Thoracic aorta (tissue), 2 donors: ENCODE measurements at places on chromosomes 13 and 19.

GRCh38 chr19:49129238-49129583, 9.9 kb downstream of the PPFIA3 start:
- no peak for DNase-seq

DNA sequence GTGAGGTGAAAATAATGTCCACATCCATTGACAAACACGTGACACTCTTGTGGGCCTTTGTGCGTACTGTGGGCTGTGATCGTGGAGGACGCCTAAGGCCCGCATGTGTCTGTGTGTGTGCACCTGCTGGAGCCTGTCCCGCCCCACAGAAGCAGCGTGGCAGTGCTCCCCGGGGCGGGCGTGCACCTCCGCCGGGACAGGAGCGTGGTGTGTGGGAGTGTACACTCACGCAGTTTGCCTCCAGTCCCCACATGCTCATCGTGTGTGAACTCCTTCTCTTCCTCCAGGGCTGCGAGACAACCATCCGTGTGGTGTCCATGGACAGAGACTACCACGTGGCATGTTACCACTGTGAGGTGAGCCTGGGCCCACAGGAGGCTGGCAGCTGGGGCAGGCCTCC, 13.9 kb downstream of the WTIP start:
- DNase-seq, result no peak

- DNase-seq, result no peak
Observed at GRCh38 chr19:7647156-7647555, 10.2 kb downstream of the STXBP2 start.

- DNase-seq, result no peak
Observed at GRCh38 chr13:97353927-97354675, 79.9 kb upstream of the RAP2A start.

GRCh38 chr13:31980830-31981229, 50.7 kb upstream of the FRY start:
- DNase-seq, result no peak

GRCh38 chr13:108968566-108968965, 339.2 kb downstream of the MYO16 start:
- no peak for DNase-seq

DNA sequence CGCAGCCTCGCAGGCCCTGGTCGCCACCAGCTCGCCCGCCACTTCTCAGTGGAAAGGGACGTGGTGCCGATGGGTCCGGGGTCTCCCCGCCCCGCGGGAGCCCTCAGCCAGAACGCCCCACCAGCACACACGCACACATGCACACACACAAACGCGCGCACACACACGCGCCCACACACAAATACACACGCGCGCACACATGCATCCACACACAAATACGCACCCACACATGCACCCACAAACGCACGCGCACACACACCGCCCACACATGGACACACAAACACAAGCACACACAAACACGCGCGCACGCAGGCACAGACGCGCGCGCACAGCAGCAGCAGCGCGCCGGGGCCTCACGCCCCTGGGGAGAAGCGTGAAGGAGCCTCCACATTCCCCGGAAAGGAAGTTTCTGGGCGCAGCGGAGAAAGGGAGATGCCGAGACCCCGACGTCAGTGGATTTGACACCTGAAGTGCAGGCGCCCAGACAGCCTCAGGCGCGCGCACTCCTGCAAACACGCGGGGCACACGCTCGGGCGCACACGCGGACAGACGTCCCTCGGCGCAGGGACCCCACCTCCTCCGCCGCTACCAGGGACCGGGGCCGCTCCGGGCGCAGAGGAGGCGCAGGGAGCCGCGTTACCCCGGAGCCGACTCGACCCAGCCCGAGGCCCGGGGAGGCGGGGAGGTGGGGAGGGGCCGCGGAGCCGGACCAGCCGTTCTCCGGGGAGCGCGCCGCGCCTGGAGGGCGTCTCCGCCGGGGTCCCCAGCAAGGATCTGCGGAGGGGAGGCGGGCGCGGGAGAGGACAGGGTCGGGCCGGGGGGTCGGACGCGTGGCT, 622 bp downstream of the RASA3 start:
- DNase-seq, result no peak

DNA sequence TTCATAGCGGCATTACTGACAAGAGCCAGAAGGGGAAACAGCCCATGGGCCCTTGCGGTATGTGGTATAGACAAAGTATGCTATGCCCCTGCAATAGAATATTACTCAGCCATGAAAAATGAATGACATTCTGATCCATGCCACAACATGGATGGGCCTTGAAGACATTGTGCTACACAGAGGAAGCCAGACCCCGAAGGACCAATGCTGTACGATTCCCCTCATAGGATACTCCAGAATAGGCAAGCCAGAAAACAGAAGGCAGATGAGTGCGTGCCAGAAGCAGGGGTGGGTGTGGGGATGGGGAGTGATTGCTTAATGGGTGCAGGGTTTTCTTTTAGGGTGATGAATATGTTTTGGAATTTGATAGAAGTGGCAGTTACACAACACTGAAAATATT, 342.0 kb downstream of the TEX29 start:
- DNase-seq, result no peak

DNA sequence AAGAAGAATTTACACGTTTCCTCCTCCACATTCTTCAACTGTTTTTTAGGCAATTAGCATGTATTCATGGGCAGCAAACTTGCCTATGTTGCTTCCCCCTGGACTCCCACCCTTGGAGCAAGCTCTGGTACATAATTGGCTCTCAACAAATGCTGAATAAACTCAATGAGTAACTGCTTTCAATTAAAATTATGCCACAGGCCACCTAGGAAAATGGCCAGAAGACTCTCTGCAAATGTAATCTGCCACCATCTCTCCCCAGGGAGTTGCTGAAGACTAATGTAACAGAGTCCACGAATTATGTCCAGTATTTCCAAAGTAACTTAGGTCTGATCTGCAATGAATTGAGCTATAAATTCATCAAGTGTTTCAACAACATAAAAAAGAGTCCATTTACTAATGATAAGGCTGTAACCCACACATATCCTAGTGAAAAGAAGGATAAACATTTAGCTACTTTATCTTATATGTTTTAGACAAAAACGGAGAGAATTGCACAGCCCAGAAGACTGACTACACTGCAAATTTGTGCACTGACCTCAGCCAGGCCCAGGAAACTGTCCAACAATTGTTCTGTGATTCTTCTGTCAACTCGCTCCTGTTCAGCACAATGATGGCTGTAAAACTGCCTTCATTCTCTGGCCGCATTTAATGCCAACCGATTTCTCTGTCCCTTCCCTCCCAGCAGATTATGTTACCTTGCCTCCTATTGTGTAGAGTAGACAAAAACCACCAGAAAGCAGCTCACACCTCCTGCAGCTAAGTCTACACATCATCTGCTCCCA, 808.6 kb upstream of the ARGLU1 start:
- DNase-seq, result no peak

DNA sequence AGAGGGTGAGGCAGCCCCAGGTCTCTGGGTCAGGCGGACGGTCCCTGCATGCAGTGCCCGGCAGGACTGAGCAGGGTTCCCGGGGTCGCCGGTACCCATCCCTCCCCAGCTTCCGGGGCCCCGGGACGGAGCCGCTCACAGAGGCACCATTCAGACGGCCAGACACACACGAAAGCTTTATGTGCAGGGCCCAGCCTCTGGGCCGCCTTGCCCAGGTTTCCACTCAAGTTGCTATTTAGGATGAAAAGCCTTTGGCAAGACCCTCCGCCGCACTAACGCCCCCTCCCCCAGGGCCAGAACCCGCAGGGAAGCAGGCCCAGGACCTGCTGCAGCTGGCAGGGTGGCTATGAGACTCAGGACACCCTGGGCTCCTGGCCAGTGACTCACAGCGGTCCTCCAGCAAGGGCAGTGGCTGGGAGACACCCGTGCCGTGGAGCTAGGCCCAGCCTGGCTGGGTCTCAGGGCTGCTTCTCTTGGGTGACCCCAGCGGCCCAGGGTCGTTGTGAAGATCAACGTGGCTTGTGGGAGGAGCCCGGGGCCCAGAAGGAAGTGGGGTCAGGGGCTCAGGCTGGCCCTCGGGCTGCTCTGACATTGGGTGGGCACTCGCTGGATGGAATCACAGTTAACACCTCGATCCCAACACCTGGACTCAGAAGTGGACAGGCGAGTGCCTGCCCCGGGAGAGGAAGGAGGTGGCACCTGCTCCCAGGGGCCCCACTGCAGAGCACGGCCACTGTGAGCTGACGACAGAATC, 4.8 kb downstream of the C19orf25 start:
- DNase-seq, result no peak

GRCh38 chr13:61036715-61037114, 378.9 kb downstream of the PCDH20 start:
- DNase-seq, result no peak

DNA sequence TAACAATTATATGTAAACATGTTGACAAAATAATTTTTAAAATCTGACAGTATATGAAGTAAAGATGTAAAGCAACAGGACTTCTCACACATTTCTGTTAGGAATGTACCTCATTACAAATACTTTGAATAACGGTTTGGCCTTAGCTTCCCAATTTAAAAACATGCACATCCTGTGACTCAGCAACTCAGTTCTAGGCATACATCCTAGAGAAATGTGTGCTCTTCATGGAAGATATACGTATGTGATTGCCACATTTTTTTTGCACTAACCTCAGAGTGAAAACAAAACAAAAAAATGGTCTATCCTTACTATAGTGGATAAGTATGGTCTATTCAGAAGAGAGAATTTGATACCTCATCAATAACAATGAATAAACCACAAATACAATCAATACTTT, 314.6 kb downstream of the LIG4 start:
- no peak for DNase-seq

GRCh38 chr19:4386041-4386782, 14.1 kb downstream of the SH3GL1 start:
- DNase-seq, result no peak

GRCh38 chr19:52140032-52140710, 433 bp upstream of the ZNF616 start:
- DNase-seq, result no peak

DNA sequence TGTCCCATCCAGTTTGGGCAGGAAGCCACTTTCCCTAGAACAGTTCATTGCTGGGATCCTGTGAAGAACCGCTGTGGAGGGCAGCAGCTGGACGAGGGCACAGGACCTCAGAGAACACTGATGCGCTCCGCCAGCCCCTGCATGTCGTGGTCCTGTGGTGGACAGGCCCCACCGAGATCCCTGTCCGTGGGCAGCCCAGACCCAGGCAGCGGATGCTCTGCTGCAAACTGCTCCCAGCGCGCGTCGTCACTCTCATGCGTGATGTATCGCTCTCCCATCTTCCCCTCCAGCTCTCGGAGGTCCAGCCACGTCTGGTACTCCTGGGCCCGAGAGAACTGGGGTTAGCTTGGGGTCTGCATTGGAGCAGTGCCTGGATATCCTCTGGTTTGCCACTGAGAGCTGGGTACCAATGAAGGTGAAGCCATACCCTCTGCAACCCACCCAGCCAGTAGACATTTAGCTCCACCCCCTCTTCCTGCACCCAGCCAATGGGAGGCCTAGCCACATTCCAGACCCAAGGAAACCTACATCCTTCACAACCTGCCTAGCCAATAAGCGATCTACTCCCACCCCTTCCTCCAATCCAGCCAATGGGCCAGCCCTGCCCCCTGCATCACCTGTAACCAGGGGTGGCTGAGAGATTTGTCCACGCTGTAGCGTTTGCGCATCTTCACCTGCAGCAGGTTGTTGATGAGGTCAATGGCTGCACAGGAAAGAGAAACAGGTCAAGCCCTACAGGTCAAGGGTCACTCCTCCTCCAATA, 13.6 kb upstream of the DACT3 start:
- DNase-seq, result no peak

- DNase-seq, result no peak
Observed at GRCh38 chr13:63435667-63436324, 2020.1 kb upstream of the PCDH20 start.

DNA sequence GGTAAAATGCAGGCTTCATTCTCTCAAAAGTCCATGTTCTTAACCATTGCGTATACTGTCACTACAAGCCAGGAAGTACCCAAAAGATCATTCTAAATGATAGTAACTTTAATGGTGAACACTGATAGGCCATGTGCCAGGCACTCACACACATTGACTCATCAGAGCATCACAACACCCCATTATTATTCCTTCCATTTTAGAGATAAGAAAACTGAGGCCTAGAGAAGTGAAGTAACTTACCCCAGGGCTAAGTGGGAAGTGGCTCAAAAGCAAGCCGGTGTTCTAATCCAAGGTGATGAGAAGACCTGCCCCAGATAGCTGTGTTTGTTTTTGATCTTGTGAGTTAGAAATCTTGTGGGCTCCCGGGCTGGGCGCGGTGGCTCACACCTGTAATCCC, 1.4 kb upstream of the PHLDB3 start:
- DNase-seq, result no peak

DNA sequence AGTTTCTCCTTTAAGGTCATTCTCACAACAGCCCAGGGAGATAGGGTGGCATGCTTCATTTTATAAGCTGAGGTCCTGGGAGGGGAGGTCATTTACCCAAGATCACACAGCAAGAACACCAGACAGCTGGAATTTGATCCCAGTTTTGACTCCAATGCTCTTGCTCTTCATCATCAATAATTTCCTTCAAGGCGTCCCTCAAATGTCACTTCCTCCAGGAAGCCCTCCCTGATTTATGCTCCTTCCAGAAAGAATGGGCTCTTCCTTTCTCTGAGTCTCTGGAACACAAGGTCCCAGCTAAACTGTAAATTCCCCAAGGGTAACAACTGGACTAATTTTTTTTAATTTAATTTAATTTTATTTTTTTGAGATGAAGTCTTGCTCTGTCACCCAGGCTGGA, 4.7 kb upstream of the DHX34 start:
- DNase-seq, result no peak

- DNase-seq, result no peak
Observed at GRCh38 chr19:7476241-7476640, 12.6 kb downstream of the PEX11G start.

GRCh38 chr13:99178636-99179035, 22.0 kb upstream of the UBAC2 start:
- DNase-seq, result no peak

DNA sequence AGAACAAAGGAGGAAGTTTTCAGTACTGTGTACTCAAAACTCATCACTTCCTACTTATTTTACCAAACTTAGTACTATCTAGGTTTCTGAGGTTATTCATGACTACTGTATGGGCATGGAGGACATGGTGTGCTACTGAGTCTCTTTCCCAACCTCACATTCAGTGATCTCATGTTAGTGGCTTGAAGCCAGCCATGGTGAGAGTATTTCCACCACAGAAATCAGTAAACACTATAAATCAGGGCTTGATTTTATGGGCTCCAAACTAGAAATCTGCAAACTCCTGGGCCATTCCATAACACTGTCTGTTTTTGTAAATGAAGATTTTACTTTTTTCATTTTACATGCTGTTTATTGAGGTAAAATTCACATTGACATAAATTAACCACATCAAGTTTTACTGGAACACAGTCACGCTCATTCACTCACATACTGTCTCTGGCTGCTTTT, 19.7 kb downstream of the MED26 start:
- DNase-seq, result peak; percentile 46

GRCh38 chr13:98609756-98610155, 32.8 kb upstream of the STK24 start:
- no peak for DNase-seq

DNA sequence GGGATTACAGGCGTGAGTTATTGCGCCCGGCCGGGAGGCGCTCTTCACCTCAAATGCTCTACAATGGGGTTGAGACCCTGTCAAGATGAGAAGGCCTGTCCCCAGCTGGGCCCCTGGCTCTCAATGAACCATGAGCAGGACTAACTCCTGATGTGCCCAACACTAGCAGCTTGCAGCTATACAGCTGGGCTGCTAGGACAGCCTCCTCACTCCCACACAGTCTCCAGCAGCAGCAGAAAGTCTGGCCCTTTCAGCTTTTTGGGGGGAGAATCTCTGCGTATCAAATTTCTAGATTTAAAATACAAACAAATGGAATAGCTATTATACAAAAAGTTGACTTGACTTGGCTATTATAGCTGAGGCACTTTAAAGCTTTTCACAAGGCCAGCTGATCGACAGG, 30.2 kb downstream of the TMTC4 start:
- DNase-seq, result no peak

GRCh38 chr19:29694669-29695627, 20.1 kb downstream of the C19orf12 start:
- DNase-seq, result no peak
